ENCODE measurements at places on chromosomes 6 and 20.

GRCh38 chr6:141486942-141487341 lies 645.8 kb upstream of the GJE1 start:
- no peak for DNase-seq

DNA sequence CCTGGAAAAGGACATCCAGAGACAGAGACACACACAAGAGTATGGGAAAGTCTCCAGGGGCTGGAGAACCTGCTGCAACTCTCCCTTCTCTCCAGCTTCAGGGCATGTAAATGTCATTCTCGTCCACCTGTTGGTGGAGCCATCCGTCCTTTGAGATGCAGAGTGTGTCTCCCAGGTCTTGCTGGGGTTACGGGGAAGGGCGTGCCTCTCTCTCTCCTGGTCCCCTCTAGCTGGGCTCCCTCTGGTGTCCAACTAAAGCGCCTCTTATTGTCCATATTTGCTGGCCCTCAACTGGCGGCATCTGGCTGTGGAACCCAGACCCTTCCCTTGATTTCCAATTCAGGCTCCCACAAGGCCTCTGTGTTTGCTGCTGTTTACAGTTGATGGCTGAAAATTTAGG lies 244.1 kb downstream of the BMP7 start:
- DNase-seq, result no peak

GRCh38 chr20:21712443-21713059 lies 7.1 kb downstream of the PAX1 start:
- no peak for DNase-seq

GRCh38 chr20:36744764-36745191 lies 1.1 kb downstream of the NDRG3 start:
- no peak for DNase-seq

DNA sequence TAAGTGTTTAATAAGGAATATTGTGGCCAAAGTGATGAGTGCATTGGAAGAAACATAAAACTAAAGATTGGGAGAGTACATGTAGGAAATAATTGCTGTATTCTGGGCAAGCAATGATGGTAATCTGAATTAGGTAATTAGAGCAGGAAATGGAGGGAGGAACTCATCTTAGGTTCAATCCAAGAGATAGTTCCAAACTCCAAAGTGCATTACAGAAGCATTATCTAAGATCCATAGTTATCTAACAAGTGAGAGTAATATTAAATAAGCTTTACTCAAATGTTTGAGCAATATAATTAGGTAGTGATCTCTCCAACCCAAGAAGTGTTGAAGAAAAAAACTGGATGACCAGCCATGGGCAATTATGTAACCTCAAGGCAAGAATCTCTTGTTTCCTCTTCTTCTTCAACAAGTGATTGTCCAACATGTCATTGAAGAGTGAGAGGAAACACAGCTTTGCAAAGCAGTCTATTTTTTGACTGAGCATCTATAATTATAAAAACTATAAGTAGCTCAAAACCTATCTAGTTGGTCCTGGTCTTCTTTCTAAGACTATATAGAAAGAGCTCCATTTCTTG lies 181.2 kb upstream of the TNFAIP3 start:
- DNase-seq, result no peak

DNA sequence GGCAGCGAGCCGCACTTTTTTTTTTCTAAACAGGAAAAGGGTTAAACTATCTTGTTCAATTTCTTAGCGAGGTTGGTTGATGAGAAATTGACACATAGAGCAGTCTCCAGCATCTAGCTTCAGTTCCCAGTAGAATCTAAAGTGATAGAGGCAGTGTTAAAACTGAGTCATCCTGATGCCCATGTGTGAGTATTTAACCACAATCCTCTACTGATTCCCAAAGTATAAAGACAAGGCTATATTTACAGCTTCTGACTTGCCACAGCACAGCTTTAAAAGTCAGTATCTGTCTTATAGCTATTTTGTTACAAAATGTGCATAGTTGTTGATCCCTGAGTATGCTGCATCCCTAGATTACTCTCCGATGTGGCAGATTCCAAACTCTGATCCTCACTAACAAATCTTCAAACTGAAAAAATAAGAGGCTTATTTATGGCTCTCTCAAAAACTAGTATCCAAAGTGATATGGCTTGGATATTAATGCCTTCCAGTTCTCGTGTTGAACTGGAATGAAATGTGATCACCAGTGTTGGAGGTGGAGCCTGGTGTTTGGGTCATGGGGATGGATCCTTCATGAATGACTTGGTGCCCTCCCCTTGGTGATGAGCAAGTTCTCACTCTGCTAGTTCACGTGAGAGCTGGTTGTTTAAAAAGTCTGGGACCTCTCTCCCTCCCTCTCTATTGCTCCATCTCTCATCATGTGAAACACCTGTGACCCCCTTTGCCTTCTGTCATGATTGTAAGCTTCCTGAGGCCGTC lies 13.1 kb upstream of the POPDC3 start:
- no peak for DNase-seq

DNA sequence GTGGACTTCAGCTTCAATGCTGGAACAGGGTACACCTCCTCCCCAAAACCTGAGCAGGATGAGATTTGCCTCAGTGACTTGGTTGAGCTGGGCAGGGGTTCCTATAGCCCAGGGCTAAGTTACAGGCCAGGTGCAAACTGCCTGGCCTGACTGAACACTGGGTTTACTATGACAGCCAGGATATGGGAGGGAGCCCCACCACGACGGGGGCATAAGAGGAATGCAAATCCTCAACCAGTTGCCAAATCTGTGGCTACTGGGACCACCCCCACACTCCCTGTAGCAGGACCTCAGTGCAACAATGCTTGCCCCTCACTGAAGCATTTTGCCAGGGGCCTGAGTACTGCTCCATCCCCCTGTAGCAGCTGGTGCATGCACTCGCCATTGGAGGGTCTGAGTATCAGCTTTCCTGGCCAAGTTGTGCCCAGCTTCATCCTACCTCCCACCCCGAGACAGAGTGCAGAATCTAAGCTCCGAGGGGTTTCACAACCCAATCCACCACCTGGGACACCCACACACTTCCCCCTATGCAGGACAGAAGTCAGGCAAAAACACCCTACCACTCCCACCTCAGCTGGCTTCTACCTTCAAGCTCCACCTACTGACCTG lies 27.6 kb downstream of the TREML4 start:
- DNase-seq, result no peak

DNA sequence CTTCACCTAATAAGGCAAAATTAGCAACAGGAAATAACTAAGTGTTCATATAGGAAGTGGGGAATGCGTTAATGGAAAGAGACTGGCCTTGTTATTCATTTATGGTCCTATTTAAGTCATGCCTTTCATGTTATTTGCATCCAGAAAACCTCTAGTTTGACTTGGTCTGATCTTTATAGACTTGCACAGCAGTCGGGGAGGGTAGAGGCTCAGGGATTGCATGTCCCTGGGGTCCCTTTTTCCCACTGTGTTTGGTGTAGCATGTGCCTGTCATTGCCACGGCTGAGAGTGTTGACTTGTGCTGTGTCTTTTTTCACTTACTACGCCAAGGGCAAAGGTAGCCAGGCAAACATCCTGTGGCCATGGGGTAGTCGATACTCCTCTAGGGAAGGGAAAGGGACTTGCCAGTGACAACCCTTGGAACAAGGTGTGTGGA lies 105.4 kb upstream of the RIN2 start:
- DNase-seq, result no peak

DNA sequence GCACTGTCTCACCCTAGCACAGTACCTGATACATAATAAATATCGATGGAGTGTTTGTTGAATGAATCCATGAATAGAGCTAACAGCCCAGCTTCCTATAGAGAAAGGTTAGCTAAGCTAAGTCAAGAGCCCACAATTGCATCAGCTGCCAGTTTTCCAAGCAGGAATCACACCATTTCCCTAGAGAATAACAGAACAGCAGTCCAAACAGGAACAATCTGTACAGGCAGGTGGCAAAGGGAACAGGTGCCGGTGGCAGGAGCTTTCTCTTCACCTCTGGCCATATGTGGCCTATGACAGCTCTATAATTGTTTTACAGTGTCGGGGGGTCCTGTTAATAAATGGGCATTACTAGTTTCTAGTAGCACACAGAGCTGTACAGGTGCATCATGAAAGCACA lies 38.8 kb downstream of the ISM1 start:
- DNase-seq, result no peak

All from activated CD8-positive, alpha-beta T cell treated with anti-CD3 and anti-CD28 coated beads for 36 hours (primary cell).